ENCODE measurements at places on chromosomes 1 and 21.

DNA sequence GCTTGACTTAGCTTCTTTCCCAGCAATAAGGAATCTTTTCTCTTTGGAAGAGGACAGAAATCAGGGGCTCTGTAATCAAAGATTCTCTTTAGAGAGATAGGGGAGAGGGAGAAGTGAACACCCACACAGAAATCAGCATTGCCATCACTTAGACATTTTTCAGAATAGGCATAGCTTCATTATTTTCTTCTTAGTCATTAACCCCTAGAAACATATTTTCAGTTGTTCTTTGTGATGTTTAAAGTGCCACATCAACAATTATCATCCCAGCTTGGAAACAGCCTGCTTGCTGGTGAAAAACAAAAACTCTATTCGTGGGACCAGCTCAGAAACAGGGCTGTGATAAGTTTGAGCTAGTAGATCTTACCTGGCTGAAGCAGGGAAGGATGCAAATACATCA is 88.3 kb upstream of the SLC44A3 start:
- no peak for DNase-seq

DNA sequence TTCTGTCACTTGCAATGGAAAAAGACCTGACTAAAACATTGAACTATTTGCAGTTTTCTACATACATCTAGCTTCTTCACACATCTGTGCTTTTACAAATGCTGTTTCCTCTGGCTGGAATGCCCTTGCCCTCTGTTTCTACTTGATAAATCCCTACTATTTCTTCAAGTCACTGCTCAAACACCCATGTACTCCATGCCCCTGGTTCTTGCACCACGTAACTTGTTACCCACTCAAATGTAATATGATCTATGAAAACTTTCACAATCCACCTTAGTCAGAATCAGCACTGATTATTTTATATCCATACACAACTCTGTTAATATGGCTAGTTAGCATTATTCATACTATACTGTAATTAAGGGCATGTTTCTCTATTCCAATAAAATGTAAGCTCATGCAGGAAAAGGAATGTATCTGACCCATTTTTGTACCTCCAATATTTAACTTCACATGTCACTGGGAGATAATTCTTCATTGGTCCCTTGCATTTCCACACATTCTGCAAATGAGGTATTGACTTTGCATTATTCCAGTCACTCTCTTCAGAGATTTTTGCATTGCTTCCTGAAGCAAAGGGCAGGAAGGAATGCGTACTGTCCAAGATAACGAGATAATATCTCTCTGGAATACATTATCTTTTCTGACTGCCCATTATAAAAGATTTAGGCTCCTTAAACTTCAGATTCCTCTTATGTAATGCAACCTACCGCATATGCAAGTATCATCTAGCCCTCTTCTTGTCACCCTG is 158.3 kb downstream of the COL24A1 start:
- no peak for DNase-seq

DNA sequence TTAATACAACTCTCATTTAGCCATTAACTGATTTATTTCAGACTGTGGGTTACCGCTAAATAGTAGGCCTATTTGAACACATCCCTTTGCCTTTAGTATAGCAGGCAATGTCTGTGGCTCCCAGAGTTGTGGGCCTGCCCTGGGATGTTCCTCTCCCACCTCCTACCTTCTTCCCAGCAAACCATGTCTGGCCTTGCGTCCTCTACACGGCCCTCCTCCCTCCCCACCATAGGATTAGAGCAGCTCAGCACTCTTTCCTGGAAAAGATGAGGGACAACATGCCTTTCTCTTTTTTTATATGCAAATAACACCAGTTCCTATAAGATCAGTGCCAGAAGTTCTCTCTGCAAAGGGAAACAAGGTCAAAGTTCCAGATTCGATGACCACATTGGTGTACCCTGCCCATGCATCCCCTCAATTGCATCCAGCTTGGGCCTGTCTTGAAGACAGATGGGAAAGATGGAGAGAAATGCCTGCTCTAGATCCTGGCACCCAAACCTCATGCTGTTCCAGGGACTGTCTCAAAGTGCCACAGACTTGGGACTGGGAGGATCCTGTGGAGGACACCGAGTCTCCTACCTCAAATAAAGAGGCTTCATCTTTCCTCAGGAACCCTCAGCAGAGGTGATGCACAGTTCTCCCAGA is 57.2 kb downstream of the CD46 start:
- no peak for DNase-seq

DNA sequence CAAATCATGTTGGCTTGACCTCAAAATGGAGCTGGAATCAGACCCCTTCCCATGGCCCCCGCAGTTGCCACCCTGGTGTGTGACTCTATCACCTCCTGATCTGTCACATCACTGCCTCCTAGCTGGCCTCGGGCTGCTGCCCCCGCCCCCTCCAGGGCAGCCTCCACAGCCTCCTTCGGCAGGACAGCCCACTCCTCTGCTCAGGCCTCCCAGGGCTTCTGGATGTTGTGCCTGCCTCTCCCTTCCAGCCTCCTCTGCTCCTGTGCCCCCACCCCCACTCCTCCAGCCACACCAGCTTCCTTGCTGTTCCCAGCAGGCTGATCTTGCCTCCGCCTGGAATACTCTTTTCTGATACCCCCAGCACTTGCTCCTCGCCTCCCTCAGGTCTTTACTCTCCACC is 134.4 kb upstream of the EDN2 start:
- DNase-seq: no peak

DNA sequence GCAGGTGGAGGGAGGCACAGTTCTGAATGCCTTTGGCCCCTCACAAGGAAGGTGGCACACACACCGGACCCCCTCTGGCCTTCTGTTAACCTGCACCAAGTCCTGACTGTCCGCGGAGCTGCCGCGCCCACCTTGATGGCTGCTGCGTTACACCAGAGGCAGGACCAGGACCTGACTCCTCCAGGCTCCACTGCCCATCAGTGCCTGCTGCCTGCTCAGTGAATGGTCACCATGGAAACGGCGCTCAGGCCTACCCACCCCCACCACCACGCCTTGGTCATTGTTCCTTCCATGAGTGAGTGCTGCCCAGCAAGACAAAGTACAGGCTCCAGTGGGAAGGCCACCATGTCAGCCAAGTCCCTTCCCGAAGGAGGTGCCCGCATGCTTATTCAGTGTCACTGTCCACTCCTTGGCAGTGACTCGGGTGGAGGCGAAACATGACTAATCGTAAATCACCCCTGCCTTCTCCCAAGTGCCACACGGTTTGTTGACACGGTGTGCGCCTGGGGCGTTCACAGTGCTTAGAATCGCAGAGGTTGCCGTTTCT is 57.3 kb downstream of the SLC37A1 start:
- peak; percentile 51 for DNase-seq

DNA sequence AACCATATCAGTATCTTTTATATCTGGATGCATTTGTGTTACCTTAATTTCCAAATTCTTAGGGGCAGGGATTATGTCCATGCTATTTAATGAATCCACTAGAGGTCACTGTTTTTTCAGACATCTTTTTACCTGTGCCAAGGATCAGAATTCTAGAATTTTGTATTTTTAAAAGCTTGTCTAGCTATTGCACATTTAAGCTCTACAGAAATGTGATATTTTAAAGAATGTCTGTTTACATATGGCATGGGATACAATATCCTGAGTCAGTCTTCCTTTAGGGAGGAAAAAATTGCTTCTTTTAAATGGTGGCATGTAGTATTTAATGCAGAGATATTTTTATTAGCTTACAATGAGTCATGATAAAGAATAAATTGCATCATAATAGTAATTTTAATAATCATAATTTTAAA is 11.3 kb downstream of the RPAP2 start:
- no peak for DNase-seq

- DNase-seq: no peak
Measured at GRCh38 chr1:166974647-166975345, 544 bp downstream of the ILDR2 start.

- no peak for DNase-seq
Measured at GRCh38 chr1:235945775-235946570, 79.3 kb upstream of the LYST start.

DNA sequence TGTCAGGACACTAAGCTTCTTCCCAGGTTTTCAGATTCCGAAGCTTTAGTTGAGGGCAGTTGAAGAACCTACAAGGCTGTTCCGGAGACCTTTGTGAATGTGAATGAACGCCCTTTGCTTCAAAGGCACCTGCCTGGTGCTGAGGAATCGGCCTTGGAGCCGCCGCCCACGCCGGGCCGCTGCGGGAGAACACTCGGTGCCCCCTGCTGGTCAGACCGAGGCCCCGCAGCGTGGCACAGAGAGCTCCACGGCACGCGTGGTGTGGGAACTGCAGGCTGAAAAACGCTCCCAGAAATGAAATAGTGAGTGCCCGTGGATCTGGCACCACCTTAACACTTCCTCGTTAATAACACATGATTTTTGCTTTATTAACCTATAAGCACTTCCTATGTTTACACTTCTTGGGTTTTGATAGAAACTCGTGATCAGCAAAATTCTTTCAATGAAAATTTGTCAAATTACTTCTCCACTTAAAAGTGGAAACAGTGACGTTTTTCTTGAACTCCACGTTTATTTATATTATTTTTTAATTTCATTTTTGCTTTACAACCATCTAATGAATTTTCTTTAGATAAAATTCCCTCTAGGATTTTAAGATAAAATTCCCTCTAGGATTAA is 460.6 kb downstream of the DSCAM start:
- DNase-seq: peak; percentile 10

- DNase-seq: no peak
Measured at GRCh38 chr1:157993147-157993917, at the start of gene KIRREL1. Gene KIRREL1 (plus strand): TSS chr1:157993645. CDS start chr1:157993677, 32 bp downstream.

DNA sequence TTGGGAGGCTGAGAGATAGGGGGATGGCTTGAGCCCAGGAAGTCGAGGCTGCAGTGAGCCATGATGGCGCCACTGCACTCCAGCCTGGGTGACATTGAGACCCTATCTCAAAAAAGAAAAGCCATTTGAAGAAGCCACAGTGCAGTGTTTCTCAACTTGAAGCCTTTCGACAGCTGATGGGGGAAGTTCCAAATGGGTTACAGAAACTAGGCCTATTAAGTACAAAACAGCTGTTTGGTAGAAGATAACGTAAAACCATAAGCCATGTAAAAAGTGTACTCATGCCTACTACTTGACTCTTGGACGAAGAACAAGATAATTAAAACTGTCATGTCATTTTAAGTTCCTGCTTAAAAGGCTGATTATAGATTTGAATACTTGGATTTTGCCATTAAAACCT is 16.6 kb downstream of the COPA start:
- DNase-seq: no peak

GRCh38 chr1:17573518-17574041 is 34.1 kb downstream of the ARHGEF10L start:
- no peak for DNase-seq

GRCh38 chr1:175054736-175055135 is 12.9 kb upstream of the TNN start:
- DNase-seq: no peak

- DNase-seq: no peak
Measured at GRCh38 chr1:159088050-159088449, 11.5 kb upstream of the AIM2 start.

GRCh38 chr1:4081806-4082711 is 182.0 kb upstream of the C1orf174 start:
- DNase-seq: no peak

DNA sequence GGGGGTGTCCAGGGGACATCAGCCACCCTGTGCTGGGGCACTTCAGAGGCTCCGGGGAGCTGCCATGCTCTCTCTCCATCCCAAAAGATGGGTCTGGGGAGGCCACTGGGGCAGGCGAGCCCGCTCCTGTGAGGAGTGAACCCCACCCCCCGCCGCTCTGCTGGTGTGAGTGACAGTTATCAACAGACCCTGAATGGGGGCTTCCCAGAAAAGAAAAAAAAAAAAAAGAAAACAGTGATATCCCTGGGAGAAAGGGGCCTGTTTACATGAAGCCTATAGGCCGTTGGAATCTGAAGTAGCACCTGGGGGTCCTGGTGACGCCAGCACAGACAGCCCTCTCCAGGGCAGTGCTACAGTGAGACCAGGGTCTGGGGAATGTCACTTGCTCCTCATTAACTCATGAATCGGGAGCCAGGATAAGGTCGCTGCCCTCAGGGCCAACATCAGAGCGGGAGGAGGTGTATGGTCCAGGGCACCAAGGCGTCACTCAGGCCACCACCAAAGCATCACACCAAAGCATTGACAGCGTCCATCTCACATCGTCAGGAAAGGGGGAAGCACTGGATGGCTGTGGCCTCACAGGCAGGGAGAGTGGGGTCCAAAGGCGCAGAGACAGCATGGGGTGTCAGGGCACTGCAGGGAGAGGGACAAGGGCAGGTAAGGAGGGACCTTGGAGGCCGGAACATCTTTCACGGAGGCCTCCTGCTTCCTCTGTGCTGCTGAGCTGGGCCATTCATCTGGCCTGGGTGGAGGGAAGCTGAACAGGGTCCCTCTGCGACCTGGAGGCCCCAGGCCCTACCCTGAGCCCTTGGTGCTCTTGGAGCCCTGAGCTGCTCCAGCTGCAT is 8.4 kb upstream of the NPHP4 start:
- no peak for DNase-seq

DNA sequence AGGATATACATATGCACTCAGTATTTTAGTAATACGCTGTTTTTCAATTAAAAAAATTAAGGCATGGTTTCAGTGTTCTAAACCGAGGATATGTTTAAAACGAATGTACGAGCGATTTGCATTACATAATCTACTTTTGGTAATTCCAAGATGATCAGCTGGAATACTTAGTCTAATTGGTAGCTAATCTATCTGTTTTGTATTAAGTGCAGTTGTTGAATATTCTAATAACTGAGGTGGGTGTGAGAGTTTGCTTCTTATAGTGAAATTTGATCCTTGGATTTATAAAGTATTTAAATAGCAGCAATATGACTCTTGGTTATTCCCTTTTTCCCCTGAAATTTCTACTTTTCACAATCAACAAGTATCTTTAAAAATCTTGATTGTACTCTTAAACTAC is 1.3 kb downstream of the RNF2 start:
- DNase-seq: no peak

GRCh38 chr1:20141466-20141865 is 2.3 kb downstream of the PLA2G2F start:
- no peak for DNase-seq

DNA sequence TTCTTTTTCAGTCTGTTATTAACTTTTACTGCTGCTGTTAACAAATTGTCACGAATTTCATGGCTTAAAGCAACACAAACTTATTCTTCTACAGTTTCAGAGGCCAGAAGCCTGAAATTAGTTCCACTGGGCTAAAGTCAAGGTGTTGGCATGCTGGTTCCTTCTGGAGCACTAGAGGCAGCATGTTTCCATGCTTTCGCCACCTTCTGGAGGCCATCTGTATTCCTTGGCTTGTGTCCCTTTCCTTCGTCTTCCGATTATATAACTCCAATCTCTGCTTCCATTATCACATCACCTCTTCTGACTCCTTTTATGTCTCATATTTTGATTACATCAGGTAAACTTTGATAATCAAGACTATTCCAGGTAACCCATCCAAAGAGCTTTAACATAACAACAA is 1742.1 kb downstream of the BRINP3 start:
- DNase-seq: no peak

GRCh38 chr1:182829285-182829932 is 9.7 kb upstream of the DHX9 start:
- no peak for DNase-seq

- DNase-seq: no peak
Measured at GRCh38 chr1:18929686-18930085, 26.8 kb downstream of the IFFO2 start.
